ENCODE measurements at places on chromosomes 7 and 10.

DNA sequence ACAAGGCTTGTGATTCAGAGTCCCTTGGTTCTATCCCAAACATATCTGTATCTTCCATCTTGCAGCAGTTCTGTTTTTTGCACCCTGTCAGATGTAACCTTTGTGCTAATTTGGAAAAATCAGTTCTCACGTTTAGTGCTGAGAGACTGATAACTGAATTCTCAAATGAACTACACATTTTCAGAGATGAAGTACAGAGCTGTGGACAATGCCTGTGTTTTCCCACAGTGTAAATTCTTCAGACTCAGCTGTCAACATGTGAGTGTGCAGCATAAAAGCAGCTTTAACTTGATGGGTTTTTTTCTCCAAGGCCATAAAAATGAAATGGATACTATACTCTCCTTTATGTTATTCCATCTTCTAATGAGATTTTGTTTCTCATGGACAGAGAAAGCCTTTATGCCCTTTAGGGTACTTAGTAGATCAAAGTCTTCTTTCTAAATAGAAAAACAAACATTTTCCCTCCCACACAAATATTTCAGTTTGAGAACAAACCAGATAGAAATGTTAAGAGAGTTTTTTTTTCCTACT lies 150.9 kb downstream of the SEMA3A start:
- no peak for DNase-seq

- no peak for DNase-seq
Observed at GRCh38 chr10:26983156-26983555, 117.1 kb downstream of the ANKRD26 start.

DNA sequence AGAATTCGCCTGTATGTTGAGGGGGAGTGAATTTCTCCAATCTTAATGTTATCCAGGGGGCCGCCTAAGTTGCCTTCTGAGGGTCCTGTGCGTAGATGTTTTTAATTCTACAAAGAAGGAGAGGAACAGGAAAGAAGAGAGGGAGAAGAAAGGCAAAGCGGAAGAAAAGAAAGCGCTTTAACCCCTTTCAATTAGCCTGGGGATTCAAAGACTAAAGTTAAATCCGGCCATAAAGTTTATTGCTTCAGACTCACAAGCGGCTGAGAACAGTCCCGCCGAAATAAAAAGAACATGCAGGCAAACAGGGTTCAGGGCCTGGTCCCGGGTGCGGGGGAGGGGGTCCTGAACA lies 4.5 kb downstream of the HOXA5 start:
- no peak for DNase-seq

- DNase-seq, result no peak
Observed at GRCh38 chr10:132899751-132900065, 42.7 kb downstream of the CFAP46 start.

GRCh38 chr10:78196964-78197363 lies 163.3 kb downstream of the RPS24 start:
- DNase-seq, result no peak

GRCh38 chr7:80498481-80499349 lies 13.1 kb downstream of the GNAT3 start:
- no peak for DNase-seq

DNA sequence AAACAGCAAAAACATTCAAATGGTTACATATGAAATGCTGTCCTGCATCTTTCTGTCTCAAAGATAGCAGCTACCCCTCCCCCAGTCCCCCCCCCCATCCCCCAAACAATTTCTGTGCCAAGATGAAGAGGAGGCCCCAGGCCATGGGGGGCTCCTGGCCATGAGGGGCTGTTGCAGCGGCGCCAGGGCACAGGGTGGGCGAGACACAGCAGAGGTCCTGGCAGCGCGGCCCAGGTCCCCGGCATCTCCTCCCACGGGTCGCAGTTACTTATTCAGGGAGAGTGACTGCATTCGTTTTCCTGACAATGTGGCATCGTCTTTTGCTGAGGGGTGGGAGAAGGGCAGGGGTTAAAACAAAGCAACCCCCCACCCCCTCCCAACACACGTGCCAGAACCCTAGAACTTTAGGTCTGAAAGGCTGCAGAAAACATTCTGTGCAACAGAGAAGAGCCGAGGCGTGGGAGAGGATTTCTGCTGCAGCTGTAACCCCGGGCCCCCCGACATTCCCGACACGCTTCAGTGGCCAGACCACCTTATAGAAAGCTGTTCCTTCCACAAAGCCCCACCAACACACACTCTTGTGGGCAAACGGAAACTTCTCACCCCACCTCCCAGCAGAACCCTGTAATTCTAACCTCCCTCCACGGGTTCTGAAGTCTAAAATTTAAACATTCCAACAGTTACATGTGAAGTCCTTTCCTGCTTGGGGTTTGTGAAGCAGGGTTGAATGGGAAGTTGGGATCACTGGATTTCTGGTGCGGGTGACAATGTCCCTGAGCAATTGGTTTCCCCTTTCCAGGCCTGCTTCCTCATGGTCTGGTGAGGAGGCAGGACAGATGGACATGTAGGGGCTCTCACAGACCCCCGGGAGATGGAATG lies 11.7 kb downstream of the PDAP1 start:
- no peak for DNase-seq

GRCh38 chr7:50349963-50350944 lies 45.7 kb downstream of the IKZF1 start:
- no peak for DNase-seq

- no peak for DNase-seq
Observed at GRCh38 chr10:126027692-126028091, 131.3 kb downstream of the FANK1 start.

DNA sequence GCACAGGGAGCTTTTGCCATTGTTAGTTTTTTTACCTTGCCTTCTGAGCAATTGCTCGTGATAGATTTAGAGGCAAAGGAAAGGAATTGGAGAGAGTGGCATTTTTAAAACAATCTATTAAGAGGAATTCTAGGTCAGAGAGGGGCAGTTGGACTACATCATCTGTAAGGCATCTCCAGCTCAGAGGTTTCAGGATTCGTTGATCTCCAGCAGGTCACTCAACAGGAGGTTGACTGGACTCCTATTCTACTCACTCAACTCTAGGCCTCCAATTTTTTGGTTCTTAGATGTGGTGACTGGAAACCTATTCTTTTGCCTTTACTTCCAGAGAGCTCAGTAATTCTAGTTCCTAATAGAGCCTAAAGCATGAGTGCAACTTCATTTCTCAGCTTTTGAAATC lies 42.8 kb downstream of the TBXAS1 start:
- no peak for DNase-seq

DNA sequence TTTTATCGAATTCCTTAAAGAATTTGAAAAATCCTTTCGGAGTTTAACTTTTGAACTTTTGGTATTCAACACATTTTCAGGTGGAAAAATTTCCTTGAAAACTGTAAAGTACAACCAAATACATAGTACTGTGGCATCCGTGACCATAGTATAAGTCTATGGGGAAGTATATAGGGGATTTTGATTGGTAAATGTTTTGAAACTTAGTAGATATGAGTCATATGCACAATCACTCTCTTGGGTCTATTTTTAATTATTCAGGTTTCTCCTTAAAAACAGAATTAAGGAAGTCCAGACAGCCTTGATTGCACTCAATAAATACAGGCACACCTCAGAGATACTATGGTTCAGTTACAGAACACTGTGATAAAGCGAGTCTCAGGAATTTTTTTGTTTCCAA lies 64.2 kb downstream of the AVL9 start:
- no peak for DNase-seq

DNA sequence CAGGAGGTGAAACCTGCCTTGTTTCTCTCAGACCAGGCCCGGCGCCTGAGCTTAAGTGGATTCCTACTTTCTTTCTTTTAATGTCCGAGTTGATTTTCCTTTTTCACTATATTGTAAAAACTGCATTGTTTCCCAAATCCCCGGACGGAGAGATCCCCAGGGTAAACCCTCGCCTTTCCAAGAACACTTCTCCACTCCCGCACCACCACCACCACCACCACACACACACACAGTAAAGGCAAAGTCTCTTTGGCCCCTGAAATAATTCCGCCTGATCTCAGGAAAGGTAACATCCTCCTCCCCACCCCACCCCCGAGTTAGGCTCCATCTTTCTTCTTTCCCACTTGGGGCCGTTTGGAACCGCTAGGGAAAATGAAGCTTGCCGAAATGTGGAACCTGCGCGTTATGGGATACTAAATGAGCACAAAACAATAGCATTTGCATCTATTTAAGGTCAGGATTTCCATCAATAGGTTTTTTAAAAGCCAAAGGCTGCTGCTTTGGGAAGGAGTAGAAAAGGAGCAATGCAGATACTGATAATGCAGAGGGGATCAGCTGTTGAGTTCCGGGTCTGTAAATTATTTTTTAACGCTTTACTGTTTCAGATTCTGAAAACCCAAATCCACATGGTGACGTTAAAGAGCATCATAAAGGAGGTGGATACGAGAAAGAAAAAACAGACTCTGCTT lies 2.5 kb downstream of the HPSE2 start:
- no peak for DNase-seq

DNA sequence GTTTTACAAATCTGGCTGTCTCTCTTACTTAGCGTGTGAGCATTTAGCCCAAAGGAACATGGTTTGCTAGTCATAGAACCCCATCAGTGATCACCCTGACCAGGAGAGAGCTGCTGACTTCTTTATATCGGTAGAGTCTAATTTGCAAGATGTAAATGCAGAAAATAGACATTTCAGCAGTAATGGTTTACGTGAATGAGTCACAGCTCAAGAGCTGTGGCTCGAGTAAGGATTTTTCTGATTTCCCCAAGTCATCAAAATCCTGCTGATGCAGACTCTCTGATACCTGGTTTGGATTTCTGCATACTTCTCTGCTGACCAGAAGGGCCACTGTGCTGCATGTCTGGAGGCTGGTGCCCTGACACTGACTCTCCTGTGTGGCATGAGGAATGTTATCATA lies 25.7 kb downstream of the NUB1 start:
- DNase-seq, result no peak

DNA sequence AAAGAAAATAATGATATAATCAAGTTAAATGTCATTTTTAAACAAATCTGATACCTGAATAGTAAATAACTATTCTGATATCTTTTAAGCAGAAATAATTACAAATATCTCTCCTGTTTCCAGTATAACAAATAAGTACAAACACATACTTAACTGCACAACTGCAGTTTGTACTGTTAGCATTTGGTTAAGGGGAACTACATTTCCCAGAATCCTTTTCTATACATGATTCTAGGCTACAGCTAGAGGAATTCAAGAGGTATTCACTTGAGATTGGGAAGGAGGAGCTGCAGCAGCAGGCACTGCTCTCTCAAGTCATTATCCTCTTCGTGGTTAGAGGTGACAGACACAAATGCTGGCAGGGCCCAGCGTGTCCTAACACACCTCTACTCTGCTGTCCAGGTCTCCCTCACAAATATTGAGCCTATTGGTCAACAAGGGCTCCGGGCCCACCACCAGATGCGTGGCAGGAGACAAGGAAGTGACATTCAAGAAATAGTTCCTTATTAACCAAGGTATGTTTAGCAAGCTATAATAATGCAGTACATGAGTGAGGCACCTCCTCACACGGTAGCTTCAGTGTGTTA lies 255.1 kb upstream of the MKLN1 start:
- no peak for DNase-seq

GRCh38 chr7:45384499-45384898 lies 189.7 kb upstream of the ADCY1 start:
- no peak for DNase-seq

GRCh38 chr10:33465747-33466146 lies 131.3 kb upstream of the NRP1 start:
- no peak for DNase-seq

DNA sequence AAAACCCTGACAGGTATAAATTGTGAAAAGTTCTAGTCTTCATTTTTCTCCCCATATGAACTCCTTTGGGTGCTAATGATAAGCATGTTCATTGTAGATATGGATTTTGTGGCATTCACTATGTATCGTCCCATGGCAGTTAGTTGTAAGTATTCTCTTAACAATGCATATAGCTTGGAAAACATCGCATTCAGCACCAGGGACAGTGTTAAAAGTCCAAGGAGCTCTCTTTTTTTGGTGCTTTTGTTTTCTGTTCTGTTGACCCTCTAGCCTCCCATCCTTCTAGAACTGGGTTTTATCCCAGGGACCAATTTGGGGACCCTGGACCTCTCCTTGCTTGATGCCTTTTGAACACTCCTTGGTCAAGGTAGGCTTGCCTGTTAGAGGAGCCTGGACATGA lies 37.7 kb downstream of the INSYN2A start:
- no peak for DNase-seq

GRCh38 chr7:117012696-117013095 lies 59.4 kb downstream of the ST7 start:
- no peak for DNase-seq

DNA sequence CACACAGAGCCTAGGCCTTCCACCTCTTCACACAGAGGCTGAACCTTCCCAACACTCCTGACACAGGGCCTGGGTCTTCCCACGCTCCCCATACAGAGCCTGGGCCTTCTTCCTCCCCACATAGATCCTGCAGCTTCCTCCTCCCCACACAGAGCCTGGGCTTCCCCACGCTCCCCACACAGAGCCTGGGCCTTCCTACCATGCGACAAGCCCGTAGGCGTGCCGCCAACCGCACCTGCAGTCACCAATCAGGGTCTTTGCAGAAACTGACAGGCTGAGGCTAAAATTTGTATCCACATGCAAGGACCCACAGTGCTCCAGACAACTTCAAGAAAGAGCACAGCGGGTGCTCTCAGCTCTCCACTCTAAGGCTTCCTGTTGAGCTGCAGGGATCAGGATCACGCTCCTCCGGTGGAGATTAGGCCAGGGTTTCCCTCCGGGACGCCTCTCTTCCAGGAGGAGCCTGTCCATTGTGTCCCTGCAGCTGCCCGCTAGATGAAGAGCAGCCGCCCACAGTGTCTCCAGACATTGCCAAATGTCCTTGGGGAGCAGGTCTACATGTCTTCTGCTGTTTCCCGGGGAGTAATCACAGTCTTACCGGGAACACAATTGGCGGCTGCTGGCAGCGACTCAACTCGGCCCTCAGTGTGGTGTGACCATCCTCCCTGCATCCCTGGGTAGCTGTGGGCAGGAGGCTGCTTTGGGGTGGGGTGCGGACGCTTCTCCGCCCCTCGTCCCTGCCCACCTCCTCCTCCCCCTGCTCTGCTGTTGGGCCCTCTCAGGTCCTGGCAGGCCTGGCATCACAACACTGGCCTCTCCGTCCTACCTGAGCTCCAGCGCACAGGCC lies 9.7 kb downstream of the CFAP46 start:
- no peak for DNase-seq

DNA sequence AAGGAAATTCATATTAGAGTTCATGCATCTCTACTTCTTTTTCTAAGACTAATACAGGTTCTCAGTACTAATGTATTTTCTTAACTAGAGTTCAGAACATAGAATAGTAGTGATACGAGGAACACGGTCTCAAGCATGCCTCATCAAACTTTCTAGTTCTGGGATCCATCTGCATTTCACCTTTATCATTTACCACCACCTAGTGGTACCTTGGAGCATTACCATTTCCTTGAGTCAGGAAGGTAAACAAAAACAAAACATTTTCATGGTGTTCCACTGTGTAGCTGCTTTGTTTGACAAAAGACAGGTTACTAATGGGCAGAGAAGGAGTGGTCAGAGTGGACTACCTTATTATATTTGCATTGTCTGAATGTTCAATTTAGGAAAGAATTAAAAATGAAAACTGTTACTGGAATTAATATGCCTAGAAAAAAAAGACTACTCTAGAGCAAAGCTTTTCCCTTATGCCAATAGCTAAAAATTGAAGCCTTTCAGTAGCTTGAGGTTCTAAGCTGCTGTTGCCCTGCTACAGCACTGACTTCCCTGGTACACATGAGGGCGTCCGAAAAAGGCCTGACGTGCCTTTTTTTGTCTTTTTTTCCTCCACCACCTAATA lies 44.5 kb downstream of the STARD3NL start:
- no peak for DNase-seq
